ENCODE measurements at places on chromosomes 2 and 18.

- DNase-seq = no peak
Observed at GRCh38 chr2:120904830-120905234, 169.2 kb downstream of the GLI2 start.

GRCh38 chr2:73134471-73134870, 21.7 kb upstream of the RAB11FIP5 start:
- DNase-seq = no peak

DNA sequence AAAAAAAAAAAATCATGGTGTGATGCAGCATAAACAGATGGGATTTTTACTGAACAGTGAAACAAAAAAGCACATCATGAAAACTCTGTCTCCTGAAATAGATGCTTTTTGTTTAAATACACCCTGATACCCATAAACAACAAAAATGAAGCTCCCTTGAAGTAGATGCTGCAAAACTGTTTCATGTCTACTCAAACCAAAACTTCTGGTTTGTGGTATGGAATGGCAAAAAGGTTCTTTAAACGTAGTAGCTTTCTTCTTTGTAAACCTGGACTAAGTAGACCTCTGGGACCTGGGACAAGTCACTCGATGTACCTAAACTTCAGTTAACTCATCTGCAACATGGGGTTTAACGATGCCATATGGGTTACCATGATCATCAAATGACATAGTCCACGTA, 64.4 kb upstream of the RAPH1 start:
- no peak for DNase-seq

- no peak for DNase-seq
Observed at GRCh38 chr18:58496231-58496630, 132.7 kb downstream of the ALPK2 start.

DNA sequence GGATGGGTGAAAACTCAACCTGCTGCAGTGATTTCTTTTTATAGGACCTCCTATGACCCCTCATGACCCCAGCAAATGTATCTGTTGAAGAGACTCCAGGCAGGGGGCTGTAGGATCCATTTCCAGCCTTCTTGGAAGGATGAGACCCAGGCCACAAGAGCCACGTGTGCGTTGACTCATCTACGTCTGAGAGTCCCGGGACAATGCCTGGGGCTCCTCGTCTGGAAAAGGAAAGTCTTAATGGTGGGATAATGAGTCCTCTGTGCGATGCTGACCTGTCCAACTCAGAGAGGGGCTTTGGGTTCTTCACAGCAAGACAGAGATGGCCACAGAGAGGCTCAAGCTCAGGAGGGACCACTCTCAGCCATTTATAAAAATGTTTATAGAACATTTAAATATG, 80.8 kb downstream of the SMIM21 start:
- no peak for DNase-seq

GRCh38 chr18:5288517-5288935, 7.0 kb downstream of the ZBTB14 start:
- no peak for DNase-seq

- DNase-seq = peak; percentile 10
Observed at GRCh38 chr2:204545861-204546735, 823 bp downstream of the PARD3B start.

DNA sequence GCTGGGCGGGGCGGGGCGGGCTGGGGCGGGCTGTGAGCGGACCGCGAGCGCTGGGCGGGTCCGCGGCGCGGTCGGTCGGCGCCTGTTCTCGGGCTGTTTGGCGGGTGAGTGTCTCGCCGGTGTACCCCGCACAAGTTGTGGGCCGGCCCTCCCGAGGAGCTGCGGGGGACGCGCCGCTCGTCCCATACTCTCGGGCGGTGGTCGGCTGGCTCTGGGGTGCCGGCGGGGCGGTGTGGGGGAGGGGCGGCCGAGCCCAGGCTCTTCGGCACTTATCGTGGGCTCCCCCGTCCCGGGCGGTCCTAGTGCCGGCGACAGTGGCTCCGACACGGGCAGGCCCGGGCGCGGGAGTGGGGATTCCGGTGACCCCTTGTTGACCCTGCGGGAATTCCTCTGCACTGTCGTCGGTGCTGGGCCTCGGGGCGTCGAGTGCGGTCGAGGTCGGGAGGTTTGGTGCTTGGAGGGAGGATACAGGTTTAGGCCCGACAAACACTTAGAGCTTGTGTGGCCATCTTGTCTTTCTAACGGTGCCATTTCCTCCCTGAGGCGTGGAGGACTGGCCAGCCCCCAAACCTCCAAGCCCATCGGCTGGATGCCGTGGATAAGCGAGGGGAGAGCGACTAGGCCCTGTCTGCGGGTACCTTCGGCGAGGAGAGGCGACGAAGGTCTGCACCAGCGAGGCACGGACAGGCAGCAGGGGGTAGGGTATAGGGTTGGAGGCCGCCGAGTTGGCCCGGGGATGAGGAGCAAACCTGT, at the start of gene SEPTIN2:
Gene SEPTIN2 (plus strand): TSS at position 47 of the 753 bp plus-strand sequence. CDS start 8,308 bp downstream, outside the sequence.
- peak; percentile 61 for DNase-seq

DNA sequence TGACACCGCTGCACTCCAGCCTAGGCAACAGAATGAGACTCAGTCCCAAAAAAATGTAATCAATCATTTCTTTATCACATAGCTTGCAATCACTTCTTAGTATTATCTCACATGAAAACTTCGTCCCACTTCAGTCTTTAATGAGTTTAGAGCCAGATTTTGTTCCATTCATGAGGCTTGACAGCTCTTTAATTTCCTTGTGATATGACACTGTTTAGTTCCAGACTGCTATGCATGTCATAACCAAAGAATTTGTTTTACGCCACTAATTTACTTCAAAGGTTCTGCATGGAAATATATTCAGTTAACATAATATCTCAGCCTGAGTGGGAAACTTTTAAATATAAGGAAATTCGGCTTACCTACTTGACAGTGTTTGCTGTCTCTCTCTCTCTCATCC, 113.1 kb downstream of the ZNF532 start:
- no peak for DNase-seq

- no peak for DNase-seq
Observed at GRCh38 chr18:4134700-4135099, 320.4 kb downstream of the DLGAP1 start.

GRCh38 chr18:28946471-28946870, 769.5 kb upstream of the CDH2 start:
- DNase-seq = no peak

GRCh38 chr2:1808981-1809422, 64.7 kb upstream of the PXDN start:
- DNase-seq = no peak

DNA sequence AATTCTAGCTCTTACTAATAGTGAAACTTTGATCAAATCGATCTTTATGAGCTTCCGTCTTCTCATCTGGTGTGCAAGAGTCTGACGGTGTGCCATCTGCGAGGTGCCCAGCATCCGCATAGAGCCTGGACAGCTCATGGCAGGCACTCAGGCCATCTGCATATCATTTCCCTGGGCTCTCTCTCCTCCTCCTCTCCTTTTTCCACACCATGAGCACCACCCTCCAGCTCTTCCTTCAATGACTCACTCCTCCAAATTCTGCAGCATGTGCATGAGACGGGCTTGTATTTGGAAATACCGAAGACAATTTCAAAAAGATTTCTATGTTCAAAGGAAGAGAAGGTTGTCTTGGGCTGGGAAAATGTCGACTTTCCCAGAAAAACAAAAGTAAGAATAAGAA, 161.1 kb downstream of the CCBE1 start:
- DNase-seq = no peak

- DNase-seq = no peak
Observed at GRCh38 chr2:12720754-12721378, 4.1 kb downstream of the TRIB2 start.

GRCh38 chr2:191676790-191677645, 918 bp upstream of the NABP1 start:
- no peak for DNase-seq

DNA sequence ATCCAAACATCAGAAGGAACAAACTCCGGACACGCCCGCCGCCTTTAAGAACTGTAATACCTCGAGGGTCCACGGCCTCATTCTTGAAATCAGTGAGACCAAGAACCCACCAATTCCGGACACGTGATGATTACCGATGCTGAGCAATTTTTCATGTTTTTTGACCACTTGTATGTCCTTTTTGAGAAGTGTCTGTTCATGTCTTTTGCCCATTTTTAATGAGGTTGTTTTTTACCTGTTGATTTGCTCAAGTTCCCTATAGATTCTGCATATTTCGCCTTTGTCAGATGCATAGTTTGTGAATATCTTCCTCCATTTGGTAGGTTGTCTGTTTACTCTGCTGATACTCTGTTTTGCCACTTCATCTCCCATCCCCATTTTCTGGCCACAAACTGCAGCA, 150.4 kb downstream of the IRS1 start:
- DNase-seq = no peak

DNA sequence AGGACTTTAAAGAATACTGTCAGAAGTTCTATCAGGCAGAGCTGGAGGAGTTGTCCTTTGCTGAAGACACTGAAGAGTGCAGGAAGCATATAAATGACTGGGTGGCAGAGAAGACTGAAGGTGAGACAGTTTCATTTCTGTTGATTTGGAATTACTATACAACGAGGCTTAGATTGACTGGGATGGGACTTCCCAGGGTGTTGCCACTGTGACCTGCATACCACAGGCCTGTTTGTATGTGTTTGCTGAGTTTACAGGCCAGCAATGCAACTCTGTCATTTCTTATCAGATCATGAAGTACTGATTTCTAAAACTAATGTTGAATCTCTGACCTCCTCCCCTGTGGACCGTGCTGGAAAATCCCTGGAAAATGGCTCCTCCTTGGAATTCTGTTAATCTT, 11.8 kb downstream of the SERPINB8 start:
- no peak for DNase-seq

- no peak for DNase-seq
Observed at GRCh38 chr2:183579686-183580085, 455.4 kb downstream of the NUP35 start.

DNA sequence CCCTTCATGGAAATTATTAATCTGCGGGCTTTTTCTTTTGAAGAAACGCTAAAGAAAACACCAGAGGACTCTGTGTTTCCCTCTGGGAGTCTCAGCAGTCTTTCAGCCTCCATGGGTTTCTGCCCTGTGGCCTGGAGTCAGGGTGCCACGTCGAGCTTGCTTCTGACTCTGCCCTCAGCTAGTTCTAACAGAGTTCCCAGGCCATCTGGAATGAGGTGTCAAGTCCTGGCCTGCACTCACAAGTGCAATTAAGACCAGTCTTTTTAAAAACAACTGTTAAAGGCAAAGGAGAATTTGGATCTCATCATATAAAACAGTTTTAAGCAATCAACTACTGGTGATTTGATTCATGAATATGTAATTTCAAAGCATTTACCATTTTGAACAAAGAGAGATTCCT, 157.3 kb downstream of the RHBDD1 start:
- DNase-seq = no peak

GRCh38 chr18:34050661-34051060, 174.1 kb downstream of the NOL4 start:
- no peak for DNase-seq

DNA sequence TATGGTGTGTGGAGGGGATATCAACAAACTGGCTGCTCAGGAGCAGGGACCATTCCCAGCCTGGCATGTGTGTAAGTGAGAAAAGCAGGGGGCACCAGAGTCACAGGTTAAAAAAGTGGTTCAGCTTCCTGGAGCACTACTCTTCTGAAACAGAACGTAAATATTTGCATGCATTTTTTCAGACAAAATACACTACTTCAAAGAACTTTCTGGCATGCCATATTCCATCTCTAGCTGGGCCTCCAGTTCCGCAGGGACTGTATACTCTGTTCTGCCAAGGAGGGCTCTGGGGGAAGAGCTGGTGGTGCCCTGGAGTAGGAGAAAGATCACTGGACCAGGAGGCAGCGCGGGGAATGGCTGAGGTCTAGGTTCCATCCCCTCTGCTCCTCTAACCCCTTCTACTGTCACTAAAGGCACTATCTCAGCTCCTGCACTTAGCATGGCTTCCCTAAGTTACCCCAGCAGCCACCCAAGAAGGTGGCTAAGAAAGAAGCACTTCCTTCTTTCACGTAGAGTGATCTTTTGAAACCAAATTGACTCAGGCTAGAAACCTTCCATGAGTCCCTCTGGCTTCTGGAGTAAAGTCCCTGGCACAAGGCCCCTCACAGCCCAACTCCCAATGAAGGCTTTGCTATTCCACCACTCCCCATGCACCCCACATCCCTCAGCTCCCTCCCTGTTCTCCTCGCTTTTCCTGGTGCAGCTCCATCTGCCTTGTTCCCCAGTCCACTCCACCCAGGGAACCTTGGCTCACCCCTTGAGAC, 57.6 kb upstream of the CABLES1 start:
- DNase-seq = peak; percentile 68

- DNase-seq = no peak
Observed at GRCh38 chr2:196515608-196516007, 123.9 kb upstream of the CCDC150 start.

DNA sequence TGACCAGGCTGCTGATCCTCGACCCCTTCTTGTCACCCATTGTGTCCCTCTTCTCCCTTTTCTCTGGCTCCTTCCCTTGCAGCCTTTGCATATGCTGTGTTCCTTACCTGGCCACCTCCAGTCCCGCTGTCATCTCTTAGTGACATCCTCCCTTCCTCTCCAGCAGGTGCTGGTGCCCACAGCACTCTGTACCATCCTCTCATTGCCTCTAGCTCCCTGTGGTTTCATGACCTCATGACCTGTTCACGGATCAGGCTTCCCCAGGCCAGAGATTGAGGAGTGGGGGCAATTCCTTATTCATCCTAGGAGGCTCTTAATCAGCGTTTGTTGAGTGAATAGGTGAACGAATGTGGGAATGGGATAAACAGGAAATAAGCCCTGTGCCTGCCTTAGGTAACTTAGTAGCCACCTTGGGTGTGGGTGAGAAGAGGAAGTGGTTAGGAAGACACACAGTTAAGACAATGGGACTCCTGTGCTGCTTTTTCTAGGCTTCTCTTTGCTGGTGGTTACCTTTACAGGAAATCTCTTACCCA, 35.5 kb downstream of the ITGA6 start:
- DNase-seq = peak; percentile 87

- DNase-seq = no peak
Observed at GRCh38 chr18:3444954-3445353, 5.0 kb upstream of the TGIF1 start.

All from HT-29 (cell line).